ENCODE measurements at places on chromosomes 1 and 21. TPM values are rescaled to one million over a fixed set of nuclear protein-coding genes. Genes with fewer than 3 reads are reported as not detected.

GRCh38 chr1:79945391-79945790 is 938.9 kb upstream of the ADGRL4 start:
- no peak for DNase-seq

The OPRD1 gene
- polyA plus RNA-seq = not detected

The C1orf210 gene
- polyA plus RNA-seq = not detected

GRCh38 chr1:220655509-220655908 is 34.7 kb upstream of the C1orf115 start:
- no peak for DNase-seq

The KPNA6 gene
- 20.2 TPM for polyA plus RNA-seq

The AADACL3 gene
- polyA plus RNA-seq = not detected

- DNase-seq = peak; percentile 16
These were observed 74.7 kb downstream of the HSPA13 start for GRCh38 chr21:14308234-14308633.

DNA sequence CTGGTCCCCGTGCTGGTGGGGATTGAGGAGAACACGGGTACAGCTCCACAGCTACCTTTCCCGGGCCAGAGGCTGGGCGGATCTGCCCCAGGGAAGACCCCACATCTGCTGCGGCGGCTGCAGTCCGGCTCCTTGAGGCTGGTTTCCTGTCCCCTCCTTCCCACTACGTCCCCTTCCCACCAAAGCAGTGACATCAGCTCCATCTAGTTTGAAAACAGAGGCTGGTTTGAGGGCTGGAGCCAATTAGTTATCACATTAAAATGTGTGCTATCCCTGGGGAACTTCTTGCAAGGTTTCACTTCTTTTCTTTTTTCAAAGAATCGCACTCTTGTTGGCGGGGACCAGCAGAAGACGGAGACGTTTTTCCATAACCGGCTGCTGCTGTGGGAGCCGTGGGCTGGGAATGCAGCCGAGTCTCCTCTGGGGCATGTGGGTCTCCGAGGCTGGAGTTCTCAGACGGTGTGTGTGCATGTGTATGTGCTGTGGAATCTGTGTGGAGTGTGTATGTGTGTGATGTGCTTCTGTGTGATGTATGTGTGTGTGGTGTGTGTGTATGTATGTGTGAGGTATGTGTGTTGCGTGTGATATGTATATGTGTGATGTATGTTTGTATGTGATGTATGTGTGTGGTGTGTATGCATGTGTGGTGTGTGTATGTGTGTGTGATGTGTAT is 8.9 kb upstream of the PCBP3 start:
- no peak for DNase-seq

The KIF17 gene
- polyA plus RNA-seq = not detected

DNA sequence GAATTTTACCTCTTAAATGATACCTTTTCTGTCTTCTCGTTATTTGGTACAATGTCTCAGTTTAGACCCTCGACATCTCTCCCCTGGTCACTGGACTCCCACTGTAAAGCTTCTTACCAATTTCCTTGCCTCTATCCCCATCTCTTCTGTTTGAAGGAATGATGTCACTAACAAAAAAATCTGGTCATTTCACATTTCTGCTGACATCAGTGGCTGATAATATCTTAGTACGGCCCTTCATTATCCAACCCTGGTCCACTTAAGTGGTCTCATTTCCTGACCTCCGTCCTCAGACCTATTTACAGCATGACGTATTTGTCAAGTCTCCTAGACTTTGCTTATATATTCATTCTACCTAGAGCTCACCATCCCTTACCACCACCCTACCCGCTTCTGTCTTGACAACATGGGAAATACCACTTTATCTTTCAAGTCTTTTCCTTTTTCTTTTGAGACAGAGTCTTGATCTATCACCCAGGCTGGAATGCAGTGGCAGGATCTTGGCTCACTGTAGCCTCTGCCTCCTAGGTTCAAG is 60.9 kb downstream of the C1orf21 start:
- DNase-seq = no peak

The SPRR1A gene
- polyA plus RNA-seq = not detected

The LPAR3 gene
- polyA plus RNA-seq = not detected

The OR11L1 gene
- not detected for polyA plus RNA-seq

DNA sequence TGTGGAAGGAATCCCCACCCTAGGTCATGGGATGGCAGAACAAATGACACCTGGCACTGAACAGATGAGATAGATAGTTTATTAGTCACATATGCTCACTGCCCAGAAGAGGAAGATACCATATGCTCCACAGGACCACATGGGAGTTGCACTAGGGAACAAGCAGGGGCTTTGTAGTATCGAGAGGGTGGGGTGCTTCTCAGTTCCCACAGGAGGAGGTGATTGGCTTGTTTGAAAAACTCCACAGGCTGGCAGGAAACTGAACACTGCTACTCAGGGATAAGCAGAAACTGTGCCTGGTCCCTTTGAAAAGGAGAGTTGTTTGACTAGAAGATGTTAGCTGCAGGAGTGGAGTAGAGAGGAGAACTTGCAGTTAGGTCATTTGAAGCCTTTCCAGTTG is 31.9 kb upstream of the RXRG start:
- DNase-seq = no peak

Data from CD14-positive monocyte (primary cell).